Brain (organoid and tissue), 16 donors: ENCODE measurements at places on chromosomes 13 and 19.

DNA sequence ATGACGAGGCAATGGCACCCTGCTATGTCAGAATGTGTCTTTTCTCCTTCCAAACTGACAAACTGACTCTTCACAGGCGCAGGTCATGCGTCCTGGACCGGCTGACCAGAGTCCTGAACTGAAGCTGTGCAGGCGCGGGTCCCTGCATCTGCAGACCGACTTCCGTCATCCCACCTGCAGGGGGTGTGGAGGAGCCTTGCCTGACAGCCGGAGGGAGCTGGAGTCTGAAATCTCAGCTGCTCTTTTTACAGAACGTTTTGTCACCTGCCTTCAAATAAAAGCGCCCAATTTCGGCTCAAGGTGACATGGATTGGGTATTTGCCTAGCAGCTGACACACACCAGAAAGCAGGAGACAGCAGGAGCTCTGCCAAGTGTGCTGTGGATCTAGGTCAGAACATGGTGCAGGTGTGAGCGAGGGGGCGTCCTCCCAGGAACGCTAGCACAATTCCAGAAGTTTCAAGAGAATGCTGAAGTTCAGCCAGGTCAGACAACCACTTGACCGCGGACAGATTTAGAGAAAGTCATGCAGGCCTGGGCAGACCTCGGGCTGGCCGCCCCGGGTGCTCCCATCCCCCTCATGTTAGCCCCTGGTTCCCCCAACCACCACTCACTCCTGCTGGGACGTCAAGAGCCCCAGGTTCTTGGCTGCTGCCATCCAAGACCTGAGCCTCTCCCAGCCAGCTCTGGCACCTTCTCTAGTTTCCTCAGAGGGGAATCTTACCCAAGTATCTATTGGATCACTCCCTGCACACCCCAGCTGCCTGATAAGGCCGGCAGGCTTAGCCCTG, 32.8 kb downstream of the ELL start:
- DNase-seq = peak; percentile 48

DNA sequence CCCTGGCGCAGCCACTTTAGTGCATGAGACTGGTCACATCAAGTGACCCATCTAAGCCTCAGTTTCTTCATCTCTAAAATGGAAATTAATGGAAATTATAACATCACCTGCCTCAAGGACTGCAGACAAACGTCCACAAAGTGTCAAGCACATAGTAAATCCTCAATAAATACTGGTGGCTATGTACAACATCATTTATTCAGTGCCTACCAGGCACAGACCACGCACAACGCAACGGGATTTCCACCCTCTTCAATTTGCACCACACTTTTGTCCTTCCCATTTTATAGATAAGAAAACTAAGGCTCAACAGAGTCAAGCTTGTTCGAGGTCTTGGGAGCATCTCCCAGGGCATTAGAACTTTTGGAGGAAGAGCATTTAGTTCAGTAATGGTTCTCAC, 1.4 kb downstream of the ELAVL1 start:
- DNase-seq = no peak

DNA sequence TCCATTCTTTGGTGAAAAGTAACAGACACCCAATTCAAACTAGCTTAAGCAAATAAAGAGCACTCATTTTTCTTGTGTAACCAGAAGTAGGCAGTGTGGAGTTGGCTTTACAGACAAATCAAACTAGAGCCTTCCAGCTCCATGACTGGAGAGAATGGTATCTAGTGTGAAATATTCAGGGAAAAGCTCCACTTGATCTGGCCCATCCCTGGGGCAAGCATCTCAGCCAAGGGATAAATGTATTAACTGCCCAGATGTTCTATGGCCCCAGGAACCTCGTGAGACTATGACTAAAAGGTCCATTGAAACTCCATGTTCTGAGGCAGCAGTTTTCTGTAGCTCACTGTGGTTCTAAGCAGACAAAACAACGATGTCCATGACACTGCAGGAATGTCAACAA, 49.9 kb downstream of the TBC1D4 start:
- no peak for DNase-seq

- peak; percentile 59 for DNase-seq
These were observed 51.5 kb upstream of the GTF3A start for GRCh38 chr13:27372896-27373295.
